Activated CD4-positive, alpha-beta T cell treated with anti-CD3 and anti-CD28 coated beads, Interleukin-2, Interleukin-6, amounts not matched to agents 100 ng/mL and 50 ng/mL, durations not matched to agents 16 hours and 8 hours (primary cell): ENCODE measurements at places on chromosomes 2 and 18.

GRCh38 chr2:191056228-191056627 is 42.3 kb upstream of the STAT1 start:
- DNase-seq: peak; percentile 57

GRCh38 chr2:173400760-173401159 is 46.1 kb downstream of the CDCA7 start:
- DNase-seq: peak; percentile 14

- no peak for DNase-seq
These were observed 157.5 kb downstream of the THADA start for GRCh38 chr2:43438342-43438741.

DNA sequence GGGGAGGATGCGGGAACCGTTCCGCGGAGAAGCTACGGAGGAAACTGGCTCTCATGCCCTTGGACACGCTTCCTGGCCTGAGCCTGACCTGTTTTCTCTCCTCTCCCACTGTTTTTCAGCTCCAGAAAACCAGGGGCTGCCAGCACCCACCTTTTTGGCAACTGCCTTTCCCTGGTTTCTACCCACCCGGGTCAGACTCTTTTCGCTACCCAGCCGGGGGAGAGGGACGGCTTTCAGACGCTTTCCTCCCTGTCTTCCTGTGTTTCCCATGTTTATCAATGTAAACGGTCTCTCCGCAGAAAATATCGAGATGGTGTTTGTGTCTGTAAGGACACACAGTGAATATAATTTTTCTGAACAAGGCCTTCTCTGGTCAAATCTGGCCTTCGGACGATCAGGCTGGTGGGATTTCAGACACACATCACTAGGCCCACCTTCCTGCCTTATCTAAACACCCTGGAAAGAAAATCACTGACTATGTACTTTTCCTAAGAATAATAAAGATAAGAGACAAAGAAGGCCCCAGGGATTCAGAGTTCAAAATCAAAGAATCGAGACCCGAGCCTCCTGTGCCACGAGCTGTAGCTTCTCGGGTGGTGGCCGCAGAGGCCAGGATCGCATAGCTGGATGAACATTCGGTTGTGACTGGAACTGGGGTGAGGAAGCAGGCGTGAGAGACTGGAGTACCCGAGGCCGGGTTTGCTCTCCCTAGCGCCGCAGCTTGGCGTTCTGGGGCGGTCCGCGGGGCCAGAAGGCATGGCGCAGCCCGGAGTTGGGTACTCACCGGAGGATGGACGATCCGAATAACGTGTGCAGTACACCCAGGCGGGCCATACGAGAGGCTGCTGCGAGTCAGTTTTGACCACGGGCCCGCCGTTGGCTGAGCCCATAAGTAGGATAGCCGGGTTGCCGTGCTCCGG is 1.7 kb downstream of the EN1 start:
- DNase-seq: no peak

GRCh38 chr2:112483042-112483473 is 1.1 kb downstream of the TTL start:
- DNase-seq: peak; percentile 42

DNA sequence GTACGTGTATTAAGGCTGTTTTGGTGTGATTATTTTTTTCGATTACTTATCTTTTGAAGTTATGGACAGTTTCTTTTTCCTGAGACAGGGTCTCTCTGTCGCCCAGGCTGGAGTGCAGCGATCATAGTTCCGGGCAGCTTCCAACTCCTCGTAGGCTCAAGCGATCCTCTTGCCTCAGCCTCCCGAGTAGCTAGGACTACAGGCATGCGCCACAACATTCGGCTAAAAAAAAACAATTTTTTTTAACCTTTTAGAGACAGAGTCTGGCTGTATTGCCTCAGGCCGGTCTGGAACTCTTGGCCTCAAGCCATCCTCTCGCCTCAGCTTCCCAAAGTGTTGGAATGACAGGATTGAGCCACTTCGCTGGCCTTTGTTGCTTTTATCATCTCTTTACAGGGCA is 945 bp downstream of the HAT1 start:
- no peak for DNase-seq

- DNase-seq: no peak
These were observed 82.2 kb downstream of the ADD2 start for GRCh38 chr2:70685771-70686171.

GRCh38 chr2:15107137-15107536 is 454.0 kb downstream of the NBAS start:
- DNase-seq: no peak

DNA sequence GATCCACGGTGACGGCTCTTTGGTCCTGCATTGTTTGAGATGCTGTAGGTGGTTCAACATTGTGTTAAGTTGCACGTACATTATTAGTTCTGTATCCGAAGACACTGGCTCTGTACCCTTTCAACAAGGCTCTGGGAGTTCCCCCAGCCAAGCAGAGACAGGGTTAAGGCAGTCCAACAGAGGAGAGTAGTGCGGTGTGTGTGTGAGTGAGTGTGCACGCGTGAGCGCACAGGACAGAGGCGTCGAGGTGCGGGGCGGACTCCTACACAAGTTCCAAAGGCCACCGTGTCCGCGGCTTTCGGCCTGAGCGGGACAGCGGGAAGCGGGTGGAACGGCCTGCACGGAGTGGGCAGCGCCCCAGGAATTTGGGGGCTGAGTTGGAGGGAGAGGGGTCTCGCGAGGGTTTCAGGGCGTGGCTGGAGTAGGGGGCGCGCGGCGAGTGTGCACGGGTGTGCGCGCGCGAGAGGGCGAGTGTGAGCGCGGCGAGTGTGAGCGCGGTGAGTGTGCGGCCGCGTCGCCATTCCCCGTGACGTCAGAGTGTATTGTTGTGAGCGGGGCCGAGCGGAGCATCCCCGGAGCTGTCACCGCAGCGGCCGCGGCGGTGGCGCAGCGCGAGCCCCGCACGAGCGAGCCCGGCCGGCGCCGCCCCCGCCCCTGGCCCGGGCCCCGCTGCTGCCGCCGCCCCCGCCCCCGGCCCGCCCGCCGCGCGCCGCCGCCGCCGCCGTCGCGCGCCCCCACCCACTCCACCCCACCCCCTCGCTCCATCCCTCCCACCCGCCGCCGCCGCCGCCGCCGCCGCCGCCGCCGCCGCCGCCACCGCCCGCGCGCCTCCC is at the start of gene ASXL3:
Gene ASXL3, plus strand, starts transcription at position 535 of the 833 bp plus-strand sequence. CDS start 413 bp downstream, outside the sequence.
- DNase-seq: no peak

DNA sequence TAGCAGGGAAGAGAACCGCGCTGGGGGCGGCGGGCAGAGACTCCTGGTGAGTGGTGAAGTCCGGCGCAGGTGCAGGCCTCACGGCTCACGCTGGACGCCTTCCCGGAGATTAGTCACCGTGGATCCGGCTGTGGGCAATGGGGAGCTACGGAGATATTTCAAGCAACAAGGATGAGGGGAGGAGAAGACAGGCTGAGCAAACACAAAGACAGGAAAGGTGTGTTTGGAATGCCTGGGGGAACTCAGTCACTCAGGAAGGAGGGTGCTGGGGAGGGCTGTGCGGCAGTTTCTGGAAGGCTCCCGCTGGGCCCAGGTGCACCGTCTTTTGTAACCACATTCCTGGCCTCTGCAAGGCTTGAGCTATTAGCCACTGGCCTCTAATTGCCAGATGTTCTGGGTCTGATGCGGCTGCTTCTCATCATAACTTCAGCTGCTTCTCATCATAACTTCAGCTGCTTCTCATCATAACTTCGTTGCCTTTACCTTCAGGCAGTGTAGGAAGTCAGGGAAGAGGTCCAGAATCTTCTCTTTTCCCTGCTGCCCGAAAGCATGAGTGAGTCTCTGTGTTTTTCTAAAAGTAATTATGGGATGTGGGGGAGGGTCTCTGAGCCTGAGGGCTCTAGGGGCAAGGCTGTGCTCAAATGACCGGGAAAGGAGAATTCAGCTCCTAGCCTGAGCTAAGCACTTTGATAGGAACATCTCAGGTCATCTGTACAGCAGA is 118.9 kb downstream of the PXDN start:
- DNase-seq: no peak

DNA sequence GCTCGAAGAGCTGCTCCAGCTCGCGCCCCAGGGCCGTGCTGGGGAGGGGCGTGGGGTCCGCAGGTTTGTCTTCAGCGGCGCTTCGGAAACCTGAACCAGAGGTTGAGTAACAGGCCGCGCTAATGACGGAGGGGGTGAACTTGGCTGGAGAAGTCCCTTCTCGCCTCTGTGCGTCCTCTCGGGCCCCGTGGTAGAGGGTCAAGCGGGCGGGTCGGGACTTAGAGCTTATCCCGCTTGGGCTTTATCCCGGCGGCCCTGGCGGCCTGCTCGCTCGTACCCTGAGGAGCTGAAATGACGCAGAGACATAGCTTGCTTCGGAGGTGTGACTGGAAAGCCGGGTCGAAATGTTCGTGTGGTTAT is 479 bp downstream of the RNMT start:
- peak; percentile 43 for DNase-seq

GRCh38 chr2:186036862-186037449 is 298.4 kb downstream of the FSIP2 start:
- no peak for DNase-seq

GRCh38 chr2:128195435-128195984 is 104.5 kb downstream of the UGGT1 start:
- DNase-seq: no peak

- DNase-seq: no peak
These were observed 319.0 kb upstream of the CHAC2 start for GRCh38 chr2:53448591-53448990.

- DNase-seq: no peak
These were observed 37.2 kb upstream of the BIN1 start for GRCh38 chr2:127143841-127144782.

- no peak for DNase-seq
These were observed 620 bp upstream of the SLC9A2 start for GRCh38 chr2:102618452-102619413.

DNA sequence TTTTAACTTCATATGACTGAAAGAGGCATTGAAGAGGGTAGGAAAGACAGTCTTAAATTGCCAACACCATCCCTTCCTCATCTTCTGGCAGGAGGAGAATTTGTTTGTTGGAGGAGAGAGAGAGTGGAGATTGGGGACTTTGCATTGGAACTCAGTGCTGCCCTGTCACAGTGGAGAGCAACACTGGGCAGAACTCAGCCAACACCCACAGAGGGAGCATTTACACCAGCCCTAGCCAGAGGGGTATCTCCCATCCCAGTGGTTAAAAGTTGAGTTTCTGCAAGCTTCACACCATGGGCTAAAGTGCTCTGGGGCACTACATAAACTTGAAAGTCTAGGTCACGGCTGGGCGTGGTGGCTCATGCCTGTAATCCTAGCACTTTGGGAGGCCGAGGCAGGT is 174.1 kb downstream of the ANKRD30B start:
- no peak for DNase-seq
